Activated CD4-positive, alpha-beta T cell treated with anti-CD3 and anti-CD28 coated beads, Interleukin-2, amount 50 U/mL, for 48 hours (primary cell): ENCODE measurements at places on chromosomes 16 and 17.

DNA sequence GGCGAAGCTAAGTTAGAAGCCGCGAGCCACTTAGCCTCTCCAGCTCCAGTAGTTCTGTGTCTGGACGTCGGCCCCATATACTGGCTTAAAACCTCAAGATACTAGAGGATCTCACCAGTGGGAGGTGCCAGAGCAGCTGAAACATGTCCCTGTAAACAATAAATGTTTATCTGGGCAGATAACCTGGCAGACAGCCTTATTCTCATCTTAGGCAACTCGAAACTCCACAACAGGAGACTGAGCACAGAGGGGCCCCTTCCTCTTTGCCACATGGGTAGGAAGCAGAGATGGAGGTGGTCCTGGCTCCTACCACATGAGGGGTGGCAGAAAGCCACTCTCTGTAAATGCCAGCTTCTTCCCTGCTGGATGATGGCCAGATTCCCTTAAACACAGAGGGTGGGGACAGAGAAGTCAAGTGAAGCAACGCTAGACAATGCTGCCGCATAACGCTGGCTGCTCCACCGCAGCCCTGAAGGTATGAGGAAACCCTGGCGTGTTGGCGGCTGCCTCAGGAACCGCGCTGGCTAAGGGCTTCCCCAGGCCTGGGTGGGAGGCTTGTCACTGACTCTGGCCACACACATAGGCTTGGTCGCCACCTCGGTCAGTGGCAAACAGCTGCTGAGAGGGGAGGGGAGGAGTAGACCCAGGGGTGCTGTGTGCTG, 67.9 kb downstream of the HIC1 start:
- no peak for DNase-seq

GRCh38 chr17:59558039-59558438, 7.4 kb upstream of the DHX40 start:
- no peak for DNase-seq

GRCh38 chr17:45288825-45289224, 26.9 kb upstream of the SPATA32 start:
- no peak for DNase-seq

- DNase-seq, result no peak
Measured at GRCh38 chr16:2840914-2841313, 10.8 kb downstream of the ZG16B start.

- no peak for DNase-seq
Measured at GRCh38 chr17:50064253-50065001, 8.5 kb downstream of the ITGA3 start.

- peak; percentile 84 for DNase-seq
Measured at GRCh38 chr16:3074860-3075522, 9.6 kb downstream of the IL32 start.

DNA sequence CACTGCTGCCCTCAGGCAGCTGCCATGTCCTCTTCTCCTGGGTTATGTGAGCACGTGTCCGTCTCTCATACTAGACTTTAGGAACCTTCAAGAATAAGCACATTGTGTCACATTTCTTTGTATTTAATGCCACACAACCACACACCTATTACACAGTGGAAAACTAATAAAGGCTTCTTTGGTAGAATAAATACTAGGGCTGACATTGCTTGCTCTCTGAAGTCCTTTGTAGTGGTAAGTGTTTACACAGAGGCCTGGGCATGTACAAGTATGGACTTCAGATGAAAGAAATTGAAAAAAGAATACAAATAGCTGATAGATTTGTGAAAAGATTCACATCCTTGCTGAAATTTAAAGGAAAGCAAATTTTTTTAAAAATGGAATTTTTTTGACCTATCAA, 188.1 kb upstream of the CCL2 start:
- no peak for DNase-seq

DNA sequence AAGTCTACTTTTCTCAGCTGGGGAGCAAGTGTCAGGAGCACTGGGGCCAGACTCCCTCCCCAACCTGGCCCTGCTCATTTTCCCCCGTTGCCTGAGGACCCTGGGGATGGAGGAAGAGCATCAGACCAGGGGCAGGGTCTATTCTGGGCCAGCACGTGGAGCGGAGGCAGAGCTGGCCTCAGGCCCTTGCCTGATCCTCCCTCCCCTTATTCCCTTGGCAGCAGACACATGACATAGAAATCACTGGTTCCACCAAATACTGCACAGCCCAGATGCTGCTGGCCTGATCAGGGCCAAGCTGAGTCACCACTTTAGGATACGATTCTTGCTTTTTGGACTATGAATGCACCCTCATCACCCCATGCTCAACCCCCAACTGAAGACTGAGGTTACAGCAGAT, 15.8 kb upstream of the AGRP start:
- DNase-seq, result no peak

DNA sequence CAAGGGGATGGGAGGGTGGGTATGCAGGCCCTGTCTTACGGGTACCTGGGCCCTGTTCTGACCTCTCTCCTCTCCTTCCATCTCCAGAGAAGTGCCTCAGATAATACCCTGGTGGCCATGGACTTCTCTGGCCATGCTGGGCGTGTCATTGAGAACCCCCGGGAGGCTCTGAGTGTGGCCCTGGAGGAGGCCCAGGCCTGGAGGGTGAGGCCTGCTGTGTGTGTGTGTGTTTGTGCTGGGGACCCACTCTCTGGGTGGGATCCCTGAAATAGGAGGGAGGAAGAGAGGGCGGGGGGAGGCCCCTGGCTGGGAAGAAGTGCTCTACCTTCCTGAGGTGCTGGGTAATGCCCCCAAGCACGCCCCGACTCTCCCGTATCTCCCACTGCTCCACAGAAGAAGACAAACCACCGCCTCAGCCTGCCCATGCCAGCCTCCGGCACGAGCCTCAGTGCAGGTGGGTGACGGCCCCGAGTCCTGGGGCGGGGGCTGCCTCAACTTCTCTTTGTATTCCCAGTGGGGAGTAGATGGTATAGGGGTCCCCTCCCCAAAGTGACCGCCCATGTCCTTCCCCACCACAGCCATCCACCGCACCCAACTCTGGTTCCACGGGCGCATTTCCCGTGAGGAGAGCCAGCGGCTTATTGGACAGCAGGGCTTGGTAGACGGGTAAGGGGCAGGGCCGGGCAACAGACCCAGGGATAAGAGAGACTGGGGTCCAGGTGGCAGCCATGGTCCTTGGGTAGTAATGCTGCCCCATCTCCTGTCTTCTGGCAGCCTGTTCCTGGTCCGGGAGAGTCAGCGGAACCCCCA, 7.8 kb downstream of the GRB7 start:
- no peak for DNase-seq

- no peak for DNase-seq
Measured at GRCh38 chr16:67013233-67013822, 15.6 kb upstream of the CBFB start.

GRCh38 chr17:72931635-72932034, 160.9 kb downstream of the SLC39A11 start:
- DNase-seq, result no peak

- DNase-seq, result no peak
Measured at GRCh38 chr16:9670033-9670432, 512.2 kb downstream of the GRIN2A start.

DNA sequence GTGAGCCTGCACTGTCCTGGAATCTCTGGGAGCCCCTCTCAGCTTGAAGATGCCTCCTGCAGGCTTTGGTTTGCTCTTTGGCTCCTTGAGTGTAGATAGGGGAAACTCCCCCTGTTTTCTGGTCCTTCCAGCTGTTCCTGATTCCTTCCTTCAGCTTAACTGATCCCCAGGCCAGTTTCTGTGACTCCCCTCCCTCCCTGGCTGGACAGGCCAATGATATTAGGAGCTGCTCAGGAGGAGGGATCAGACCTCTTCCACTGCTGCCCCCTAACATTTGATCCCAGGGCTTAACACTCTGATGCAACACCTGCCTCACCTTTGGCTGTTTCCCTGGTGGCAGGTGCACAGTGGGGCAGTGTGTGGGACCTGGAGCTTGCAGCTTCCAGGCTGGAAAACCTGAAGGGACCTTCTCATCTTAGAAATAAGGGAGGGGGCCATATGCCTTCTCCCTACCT, at the start of gene TAC4:
Gene TAC4 (minus strand): TSS at position 51 of the 455 bp plus-strand sequence. CDS start 52 bp downstream, outside the sequence.
- no peak for DNase-seq

GRCh38 chr16:73414638-73415037, 366.7 kb upstream of the ZFHX3 start:
- no peak for DNase-seq
